CD4-positive, alpha-beta memory T cell (primary cell): ENCODE measurements at places on chromosomes 1 and 21. TPM values are rescaled to one million over a fixed set of nuclear protein-coding genes. Genes with fewer than 3 reads are reported as not detected.

The TMPRSS15 gene
- not detected for total RNA-seq

GRCh38 chr1:31834501-31834900 is 18.7 kb upstream of the SPOCD1 start:
- no peaks in the 10 kb centered on the region for H3K4me1 ChIP-seq
- H3K36me3 ChIP-seq, result no peaks in the 10 kb centered on the region
- no peaks in the 10 kb centered on the region for H3K27me3 ChIP-seq
- no peak overlapping the region for H3K4me3 ChIP-seq
- no peak for DNase-seq

DNA sequence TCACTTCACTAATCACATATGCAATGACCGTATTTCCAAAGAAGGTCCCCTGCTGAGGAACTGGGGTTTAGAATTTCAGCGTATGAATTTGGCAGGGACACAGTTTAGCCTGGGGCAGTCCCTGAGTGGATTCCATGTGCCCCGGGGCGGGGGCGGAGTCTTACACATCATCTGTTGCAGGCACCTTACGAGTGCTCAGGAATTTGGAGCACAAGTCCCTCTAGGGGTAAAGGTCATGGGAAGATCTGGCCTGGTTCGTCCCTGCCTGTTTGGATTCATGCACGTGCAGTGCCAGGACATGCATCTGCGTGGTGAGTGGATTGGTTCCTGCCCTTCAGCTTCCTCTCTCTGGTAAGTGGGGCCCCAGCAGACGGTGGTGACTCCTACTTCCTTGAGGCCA is 208.3 kb upstream of the C1orf174 start:
- no peak for DNase-seq
- H3K27ac ChIP-seq, result no peak overlapping the region
- no peaks in the 10 kb centered on the region for H3K27me3 ChIP-seq
- no peaks in the 10 kb centered on the region for H3K36me3 ChIP-seq

DNA sequence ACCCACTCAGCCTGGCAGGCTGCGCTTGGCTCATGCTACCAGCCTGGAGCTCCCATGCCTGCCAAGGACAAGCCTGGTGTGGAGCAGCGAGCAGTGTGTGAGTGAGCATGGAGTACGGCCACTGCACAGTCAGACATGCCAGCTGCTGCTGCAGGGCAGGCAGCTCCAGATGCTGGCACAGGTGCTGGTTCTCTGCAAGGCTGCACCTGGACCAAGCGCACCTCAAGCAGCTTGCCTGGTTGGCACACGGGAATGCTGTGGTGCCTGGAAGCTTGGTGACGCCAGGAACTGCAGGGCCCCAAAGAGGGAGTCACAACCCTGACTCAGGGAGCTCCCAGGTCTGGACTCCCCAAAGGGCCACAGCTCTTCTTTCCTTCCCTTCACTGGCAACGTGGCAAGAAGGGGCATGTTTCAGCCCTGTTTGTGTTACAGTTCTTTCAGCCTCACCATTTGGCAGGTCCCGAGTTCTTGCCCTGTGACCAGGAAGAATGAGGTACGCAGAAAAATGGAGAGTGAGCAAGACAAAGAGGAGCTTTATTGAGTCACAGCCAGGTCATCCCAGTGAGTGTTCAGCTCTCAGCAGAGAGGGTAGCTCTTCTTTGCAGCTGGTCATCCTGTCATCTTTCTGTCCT is 26.1 kb downstream of the ACOT7 start:
- no peak for DNase-seq
- peaks cover 33% of the 10 kb centered on the region for H3K4me1 ChIP-seq
- no peak overlapping the region for H3K4me3 ChIP-seq
- H3K27ac ChIP-seq, result no peak overlapping the region

- H3K36me3 ChIP-seq, result no peaks in the 10 kb centered on the region
- no peak for DNase-seq
- H3K4me3 ChIP-seq, result no peak overlapping the region
- H3K4me1 ChIP-seq, result peaks cover 24% of the 10 kb centered on the region
- H3K27ac ChIP-seq, result no peak overlapping the region
Measured at GRCh38 chr1:66262208-66262963, 271.6 kb upstream of the SGIP1 start.

- H3K27me3 ChIP-seq, result no peaks in the 10 kb centered on the region
- DNase-seq, result no peak
- H3K27ac ChIP-seq, result no peak overlapping the region
- H3K36me3 ChIP-seq, result no peaks in the 10 kb centered on the region
- H3K4me3 ChIP-seq, result no peak overlapping the region
Measured at GRCh38 chr1:83990734-83991133, 8.2 kb downstream of the TTLL7 start.

DNA sequence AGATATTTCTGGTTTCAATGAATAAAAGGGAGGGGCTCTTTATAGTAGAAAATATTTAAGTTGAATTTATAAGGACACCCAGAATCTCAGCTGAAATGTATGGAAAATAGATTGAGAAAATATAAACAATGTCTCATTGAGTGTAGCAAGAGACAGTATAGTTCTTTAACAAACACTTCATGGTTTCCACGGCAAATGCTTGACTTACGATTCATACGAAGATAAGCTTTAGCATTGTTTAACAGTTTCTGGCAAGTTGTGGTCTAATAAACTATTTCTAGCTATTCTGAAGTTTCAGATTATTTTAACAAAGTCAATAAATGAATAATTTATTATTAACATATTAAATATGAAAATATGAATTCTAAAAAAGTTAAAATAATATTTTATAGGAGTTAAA is 1419.4 kb downstream of the KCNT2 start:
- no peaks in the 10 kb centered on the region for H3K36me3 ChIP-seq
- H3K4me3 ChIP-seq, result no peak overlapping the region
- H3K27ac ChIP-seq, result no peak overlapping the region
- H3K27me3 ChIP-seq, result no peaks in the 10 kb centered on the region
- no peak for DNase-seq
